GM04503 (cell line): ENCODE measurements at places on chromosomes 4 and X.

GRCh38 chrX:40646489-40647306 lies 663 bp downstream of the CXorf38 start:
- DNase-seq = no peak

GRCh38 chr4:100147684-100148083 lies 42.6 kb downstream of the DDIT4L start:
- DNase-seq = no peak

GRCh38 chrX:3504916-3505315 lies 158.5 kb upstream of the MXRA5 start:
- DNase-seq = peak; percentile 2

- DNase-seq = no peak
Measured at GRCh38 chrX:144531877-144532276, 648.0 kb downstream of the UBE2NL start.

DNA sequence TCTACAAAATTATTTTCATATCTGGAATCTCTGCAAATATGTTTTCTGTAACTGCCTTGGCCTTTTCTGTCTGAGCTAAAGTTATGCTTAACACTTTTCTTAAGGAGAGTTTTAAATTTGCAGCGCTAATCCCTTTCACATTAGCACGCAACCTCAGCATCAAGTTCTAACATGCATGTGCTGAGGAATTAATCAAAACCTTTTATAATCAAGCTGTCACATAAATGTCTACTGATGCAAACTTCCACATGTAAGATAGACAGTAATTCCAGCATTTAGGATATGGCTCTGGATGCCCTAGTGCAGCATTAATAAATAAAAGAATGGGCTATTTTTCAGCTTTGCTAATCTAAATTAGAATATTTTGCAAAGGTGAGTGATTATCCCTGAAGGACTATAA lies 17.5 kb upstream of the NEIL3 start:
- no peak for DNase-seq

DNA sequence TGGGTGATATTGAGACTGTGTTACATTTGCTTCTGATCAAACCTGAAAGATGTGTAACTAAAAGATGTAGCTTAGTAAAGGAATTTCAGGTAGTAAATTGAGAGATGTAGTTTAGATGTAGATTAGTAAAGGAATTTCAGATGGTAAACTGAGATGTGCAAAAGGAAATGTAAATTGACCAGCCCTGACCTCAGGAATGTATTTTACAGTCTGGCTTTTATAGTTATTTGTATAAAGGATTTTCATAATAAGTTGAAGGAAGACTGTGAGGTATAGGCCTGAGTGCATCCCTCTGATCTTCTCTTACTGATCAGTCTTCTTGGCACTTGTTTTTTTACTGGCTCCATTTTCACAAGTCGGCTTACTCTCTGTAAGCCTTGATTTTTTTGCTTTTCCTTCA lies 3.2 kb downstream of the KLHL2 start:
- DNase-seq = no peak

- DNase-seq = no peak
Measured at GRCh38 chrX:63404332-63404731, 53.2 kb upstream of the SPIN4 start.

DNA sequence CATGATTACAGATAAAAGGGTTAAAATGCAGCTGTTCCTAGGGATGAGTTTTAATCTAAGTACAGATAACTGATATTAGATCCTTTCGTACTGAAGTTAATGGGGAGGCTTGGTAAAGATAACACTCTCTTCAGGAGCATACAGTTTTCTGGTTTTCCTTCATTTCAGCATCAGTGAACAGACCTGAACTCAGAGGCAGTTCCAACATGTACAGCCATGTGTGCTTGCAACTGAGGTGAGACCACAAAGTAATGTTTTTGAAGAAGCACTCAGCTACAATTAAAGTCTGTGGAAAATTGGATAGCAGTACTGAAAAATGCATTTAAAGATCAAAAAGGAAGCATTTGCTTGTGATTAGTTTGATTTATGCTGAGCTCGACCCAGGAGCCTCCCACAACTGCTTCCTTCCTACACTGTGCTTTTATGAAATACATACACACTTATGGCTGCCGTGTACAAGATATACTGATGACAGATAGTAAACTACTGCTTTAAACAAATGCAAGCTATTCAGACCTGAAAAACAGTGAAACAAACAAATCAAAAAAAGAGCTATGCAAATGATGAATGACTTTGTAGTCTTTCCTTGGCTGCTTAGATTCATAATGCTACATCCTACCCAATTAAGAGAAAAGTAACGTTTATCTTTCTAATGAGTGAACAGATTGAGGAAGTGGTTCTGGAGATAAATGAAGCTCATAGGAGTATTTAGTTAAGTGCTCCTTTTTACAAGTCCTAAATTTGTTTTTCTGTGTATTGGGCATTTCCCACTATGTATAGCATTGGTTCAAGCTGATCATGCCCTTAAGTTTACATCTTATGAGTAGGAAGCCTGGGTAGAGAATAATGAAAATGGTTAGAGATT lies 68.4 kb downstream of the PDLIM5 start:
- no peak for DNase-seq

GRCh38 chrX:65589304-65589703 lies 54.7 kb upstream of the LAS1L start:
- DNase-seq = no peak

DNA sequence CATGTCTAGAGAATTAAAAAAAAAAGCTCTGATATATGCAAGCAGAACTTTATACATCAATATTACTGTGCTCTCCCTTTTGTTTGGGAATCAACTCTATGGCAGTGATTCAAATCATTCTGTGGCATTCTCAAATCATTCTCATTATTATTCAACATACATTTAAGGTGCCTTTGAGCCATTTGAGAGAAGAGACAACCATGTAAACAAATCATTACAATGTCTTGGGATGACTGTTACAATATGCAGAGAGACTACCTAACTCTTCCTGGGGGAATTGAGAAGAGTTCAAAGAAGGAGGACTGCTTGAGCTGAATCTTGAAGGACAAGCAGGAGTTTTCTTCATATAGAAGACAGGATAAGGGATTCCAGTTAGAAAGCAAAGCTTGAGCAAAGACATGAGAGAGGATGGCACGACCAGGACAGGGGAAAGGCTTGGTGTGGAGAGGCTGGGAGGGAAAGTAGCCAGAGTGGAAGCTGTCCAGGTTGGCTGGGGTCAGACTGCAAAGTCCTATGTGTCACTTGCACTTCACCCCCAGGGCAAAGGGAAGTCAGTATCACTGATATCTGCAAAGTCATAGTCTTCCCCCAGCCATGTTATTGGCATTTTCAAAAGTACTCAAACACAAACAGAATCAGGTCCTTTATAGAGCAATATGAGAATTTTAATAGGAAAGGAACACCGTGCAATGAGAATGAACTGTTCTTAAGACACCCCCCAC lies 9.0 kb downstream of the SEC24D start:
- no peak for DNase-seq

GRCh38 chr4:67922697-67923096 lies 38.9 kb upstream of the TMPRSS11D start:
- no peak for DNase-seq

- DNase-seq = no peak
Measured at GRCh38 chrX:124362072-124362471, 15.7 kb downstream of the SH2D1A start.

DNA sequence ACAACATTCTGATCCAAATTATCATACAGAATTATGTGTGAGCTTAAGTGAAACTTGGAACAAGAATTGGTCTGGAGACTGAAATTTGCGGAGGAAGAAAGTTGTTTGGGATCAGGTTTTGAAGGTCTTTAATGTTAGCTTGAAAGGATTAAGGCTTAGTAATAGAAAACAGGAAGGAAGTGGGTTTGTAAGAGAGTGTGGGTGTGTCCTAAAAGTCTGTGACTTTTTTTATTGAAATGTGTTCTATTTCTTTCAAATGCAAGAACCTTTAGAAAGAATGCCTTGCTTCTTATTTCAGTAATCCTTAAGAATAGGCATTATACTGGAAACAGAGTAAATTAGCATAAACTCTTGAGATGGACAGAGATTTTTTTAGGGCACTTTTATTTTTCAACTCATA lies 198.0 kb downstream of the GALNTL6 start:
- DNase-seq = no peak

DNA sequence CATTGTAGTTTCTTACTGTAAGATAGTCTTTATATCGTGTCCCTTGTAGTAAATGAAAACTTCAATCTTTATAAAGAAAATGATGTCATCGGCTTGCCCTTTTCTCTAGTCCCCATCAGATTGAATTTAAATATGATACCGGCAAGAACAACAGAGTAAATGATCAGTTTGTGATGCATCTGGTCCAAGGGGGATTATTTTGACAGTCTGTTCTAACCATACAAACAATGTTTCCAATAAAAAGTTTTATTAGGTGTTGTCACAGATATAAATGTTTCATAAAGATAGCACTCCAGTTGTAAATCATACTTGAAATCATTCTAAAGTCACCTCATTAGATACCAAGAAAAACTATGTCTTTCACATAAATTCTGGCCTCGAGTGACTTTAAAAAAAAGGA lies 72.3 kb downstream of the SLC9A6 start:
- no peak for DNase-seq

- no peak for DNase-seq
Measured at GRCh38 chr4:23966725-23967124, 76.9 kb upstream of the PPARGC1A start.

DNA sequence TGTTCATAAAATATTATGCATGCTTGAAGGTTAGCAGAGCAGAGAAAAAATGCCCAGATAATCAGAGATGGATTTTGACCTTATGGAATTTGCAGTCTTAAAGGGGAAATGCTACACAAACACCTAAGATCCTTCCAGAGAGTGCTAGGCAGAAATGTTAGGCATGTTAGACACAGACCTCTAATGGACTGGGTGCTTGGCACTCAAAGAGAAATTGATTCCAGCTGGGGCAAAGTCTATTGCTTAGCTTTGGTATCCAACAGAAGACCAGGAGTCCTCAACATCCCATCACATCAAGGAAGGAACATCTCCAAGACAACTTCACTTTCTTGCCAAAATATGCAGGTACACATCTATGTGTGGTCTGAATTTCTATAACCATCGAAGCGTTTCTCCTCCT lies 32.2 kb upstream of the PPARGC1A start:
- DNase-seq = no peak

- no peak for DNase-seq
Measured at GRCh38 chr4:23290656-23291055, 597.9 kb downstream of the GBA3 start.

DNA sequence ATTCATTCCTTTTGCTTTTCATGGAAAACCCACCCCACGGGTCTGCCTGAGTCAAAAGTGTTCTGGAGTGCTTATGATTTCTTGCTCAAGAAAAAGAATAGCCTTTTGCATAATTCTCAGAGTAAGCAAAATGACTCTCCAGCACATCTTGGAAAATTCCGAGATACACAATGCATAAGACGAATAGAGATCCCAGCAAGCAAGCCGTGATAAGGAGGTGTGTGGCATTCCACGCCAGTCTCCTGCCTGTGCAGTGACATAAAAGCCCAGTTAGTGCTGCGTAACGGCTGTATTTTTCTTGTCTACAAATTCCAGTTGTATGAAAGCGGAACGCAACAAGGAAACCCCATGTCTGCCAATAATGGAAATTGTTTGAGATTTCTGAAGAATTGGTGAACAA lies 237.9 kb upstream of the GATB start:
- DNase-seq = no peak

DNA sequence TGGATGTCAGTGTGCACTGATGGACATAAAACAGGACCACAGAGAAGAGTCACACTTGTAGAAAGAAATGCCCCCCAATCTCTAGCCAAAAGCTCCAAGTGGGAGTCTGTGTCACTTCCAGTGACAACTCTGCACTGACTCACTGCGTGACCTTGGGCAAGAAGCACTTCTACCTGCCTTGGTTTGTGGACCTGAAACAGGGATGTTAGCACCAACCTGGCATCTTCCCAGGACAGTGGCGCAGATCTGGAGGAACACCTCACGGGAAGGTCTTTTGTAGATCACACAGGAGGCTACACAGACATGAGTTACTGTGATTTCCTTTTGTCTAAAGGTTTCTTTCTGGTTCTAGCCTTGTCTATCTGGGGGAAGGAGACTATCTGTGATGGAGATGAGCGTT lies 80.5 kb upstream of the DHRSX start:
- no peak for DNase-seq

- no peak for DNase-seq
Measured at GRCh38 chr4:73439445-73439844, 3.4 kb downstream of the AFP start.

- DNase-seq = no peak
Measured at GRCh38 chr4:73990988-73991741, 3.2 kb upstream of the PPBP start.

GRCh38 chr4:18638031-18638430 lies 616.5 kb upstream of the LCORL start:
- no peak for DNase-seq

GRCh38 chr4:40672528-40673522 lies 43.2 kb upstream of the RBM47 start:
- DNase-seq = peak; percentile 91

DNA sequence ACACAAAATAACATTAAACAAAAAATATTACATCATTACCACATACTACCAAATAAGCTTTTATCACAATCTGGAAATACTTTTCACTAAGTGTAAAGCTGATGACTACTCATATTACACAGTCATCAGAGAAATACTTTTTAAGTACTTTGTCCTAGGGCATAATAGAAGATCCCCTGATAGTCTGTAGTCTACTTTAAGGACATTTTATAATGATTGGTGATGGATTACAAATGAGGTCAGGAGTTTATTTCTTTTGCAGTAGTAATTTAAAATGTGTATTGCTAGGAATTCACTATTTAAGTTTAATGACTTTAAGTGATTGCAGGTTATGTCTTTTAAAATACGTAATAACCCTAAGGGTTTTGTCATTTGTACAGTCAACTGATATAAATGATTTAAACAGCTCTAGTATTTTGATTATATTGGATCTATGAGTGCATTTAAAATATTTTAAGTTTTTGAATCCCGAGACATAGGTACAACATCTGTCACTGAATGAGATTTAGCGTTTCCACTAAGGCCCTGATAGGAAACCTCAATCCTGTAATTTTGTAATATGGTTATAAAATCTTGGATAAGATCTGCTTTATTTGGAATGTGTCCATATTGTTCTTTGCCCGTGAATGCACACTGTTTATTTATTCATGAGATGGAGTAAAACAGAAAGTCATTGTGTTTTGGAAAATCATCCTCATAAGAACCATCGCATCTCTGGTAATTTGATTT lies 189.5 kb downstream of the ARAP2 start:
- no peak for DNase-seq

- DNase-seq = no peak
Measured at GRCh38 chr4:19309378-19309777, 942.3 kb upstream of the SLIT2 start.
